Globus pallidus (tissue), 1 donor: ENCODE measurements at places on chromosomes 16 and 17.

GRCh38 chr17:57994436-57994835 lies 6.4 kb upstream of the VEZF1 start:
- no peak for DNase-seq

DNA sequence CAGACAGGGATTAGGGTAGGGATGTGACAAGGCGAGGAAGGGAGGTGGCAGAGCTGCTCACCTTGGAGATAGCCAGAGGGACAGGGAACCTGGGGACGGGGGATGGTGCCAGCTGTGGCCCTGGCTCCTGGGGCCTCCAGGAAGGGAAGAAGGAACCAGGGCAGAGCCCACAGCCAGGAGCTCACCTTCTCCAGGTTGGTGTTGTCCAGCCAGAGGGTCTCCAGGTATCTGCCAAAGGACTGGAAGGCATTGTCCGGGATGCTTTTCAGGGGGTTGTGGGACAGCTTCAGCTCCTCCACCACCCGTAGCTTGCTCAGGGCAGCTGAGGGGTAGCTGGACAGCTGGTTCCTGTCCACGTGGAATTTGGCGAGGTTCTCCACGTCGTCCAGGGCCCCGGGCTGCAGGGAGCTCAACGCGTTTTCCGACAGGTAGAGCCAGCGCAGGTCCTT lies 801 bp downstream of the CHAD start:
- DNase-seq, result no peak

- no peak for DNase-seq
Measured at GRCh38 chr17:73895157-73895556, 250.9 kb upstream of the SDK2 start.

DNA sequence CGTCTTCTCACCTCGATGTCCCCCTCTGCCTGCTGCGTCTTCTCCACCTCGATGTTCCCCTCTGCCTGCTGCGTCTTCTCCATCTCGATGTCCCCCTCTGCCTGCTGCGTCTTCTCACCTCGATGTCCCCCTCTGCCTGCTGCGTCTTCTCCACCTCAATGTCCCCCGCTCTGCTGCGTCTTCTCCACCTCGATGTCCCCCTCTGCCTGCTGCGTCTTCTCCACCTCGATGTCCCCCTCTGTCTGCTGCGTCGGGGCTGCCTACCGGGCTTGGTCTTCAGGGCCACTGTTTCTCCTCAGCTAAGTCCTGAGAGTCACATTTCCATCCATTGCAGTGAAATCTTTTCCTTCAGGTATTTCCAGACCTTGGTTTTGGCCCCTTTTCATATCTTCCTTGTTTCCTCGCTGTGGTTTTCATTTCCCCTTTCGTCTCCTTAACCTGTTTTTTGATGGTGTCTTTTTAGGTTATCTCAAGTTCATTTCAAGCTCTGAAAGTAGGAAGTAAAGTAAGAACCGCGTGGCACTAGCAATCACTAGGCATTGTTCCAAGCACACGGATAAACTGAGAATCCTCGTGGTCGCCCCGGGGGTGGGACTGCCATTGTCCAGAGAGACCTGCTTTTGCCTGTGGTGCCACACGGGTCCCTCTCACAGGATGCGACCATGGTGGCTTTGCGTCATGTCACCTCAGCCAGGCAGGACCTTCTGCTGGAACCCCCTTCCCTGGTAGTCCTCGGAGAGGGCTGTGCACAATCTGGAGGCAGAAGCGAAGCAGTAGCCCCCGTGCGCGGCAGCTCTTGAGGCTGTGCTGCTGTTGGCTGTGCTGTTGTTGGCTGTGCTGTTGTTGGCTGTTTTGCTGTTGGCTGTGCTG lies 9.5 kb upstream of the ZNF750 start:
- DNase-seq, result no peak

DNA sequence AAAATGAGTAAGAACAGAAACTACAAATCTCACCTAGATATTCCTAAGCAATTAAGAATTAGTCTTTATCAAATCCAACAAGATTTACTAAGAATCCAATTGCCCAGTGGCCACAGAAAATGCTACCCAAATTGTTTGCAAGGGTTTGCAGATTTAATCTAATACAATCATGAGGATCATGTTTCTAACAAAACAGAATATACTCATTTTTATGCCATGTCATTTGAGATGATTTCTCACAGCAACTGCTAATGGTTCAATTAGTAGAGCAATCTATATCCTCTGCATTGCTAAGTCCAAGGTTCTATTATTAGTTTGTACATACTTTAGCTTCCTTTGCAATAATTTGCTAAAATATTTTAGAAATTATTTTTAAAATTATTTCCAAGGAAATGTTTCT lies 41.2 kb downstream of the HELZ start:
- DNase-seq, result no peak

DNA sequence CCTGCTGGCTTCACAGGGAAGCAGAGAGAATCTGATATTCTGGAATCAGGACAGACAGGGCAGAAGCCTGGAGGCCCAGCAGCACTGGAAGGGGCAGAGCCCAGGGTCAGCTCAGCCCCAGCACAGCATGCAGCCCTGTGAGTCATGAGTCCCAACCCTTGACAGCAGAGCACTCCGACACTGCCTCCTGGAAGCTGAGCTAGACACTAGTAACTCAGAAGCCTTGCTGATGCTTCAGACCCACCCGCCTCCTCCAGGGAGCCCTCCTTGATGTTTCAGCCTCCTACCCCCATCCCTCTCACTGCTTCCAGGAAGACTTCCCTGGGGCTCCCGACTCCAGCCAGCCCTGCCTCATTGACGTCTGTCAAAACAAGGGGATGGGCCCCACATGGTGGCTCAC lies 6.9 kb downstream of the CAMKK1 start:
- DNase-seq, result no peak

- DNase-seq, result no peak
Measured at GRCh38 chr17:56690441-56691291, 97.2 kb downstream of the NOG start.

DNA sequence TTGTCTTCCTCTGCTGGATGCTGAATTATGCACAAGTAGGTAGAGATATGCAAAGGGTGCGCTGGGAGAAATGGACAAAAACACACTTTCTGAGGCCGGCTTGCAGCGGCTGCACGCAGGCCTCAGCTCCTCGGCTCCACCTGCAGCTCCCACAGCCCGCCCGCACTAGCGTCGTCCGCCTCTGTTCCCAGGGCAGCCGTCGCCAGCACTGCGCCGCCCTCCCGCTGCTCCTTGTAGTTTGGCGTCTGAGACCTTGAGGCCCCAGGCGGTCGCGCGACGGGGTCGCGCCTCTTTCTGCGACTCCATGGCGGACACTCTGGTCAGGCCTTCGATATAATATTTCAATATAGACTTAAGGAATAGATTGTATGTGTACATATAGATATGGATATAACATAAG lies 24.8 kb downstream of the SLFN12 start:
- DNase-seq, result no peak

GRCh38 chr16:3202903-3203539 lies 15.0 kb downstream of the OR1F1 start:
- DNase-seq, result no peak

DNA sequence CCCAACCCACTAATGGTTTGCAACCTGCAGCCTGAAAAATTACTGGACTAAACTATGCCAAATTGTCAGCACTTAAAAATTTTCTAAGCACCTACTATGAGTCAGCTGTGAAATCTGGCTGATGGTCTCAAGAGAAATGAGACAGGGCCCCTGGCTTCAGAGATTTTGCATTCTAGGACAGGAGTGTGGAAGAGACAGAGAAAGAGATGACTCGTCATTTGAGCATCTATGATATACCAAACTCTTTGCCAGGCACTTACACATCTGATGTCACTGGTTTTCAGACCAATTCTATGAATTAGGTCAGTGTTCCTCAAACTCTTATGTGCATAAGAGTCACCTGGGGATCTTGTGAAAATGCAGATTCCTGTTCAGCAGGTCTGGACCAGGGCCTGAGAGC lies 44.4 kb downstream of the CLEC19A start:
- no peak for DNase-seq

DNA sequence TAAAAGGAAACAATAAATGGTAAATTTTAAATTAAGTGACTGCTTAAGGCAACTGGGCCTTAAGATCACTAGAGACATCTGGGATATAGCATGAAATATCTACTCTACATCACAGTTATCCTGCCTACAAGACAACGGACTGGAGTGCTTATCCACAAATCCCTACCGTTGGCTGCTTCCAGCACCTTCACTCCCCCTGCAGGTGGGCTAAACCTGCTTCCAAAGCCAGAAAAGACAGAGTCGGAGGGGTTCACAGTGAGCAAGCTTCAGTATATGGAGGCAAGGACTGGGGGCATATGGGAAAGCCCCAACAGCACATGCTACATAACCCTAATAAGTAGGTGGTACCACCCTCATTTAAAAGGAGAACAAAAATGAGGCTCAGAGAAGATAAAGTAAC lies 45.3 kb downstream of the GRIN2A start:
- no peak for DNase-seq

DNA sequence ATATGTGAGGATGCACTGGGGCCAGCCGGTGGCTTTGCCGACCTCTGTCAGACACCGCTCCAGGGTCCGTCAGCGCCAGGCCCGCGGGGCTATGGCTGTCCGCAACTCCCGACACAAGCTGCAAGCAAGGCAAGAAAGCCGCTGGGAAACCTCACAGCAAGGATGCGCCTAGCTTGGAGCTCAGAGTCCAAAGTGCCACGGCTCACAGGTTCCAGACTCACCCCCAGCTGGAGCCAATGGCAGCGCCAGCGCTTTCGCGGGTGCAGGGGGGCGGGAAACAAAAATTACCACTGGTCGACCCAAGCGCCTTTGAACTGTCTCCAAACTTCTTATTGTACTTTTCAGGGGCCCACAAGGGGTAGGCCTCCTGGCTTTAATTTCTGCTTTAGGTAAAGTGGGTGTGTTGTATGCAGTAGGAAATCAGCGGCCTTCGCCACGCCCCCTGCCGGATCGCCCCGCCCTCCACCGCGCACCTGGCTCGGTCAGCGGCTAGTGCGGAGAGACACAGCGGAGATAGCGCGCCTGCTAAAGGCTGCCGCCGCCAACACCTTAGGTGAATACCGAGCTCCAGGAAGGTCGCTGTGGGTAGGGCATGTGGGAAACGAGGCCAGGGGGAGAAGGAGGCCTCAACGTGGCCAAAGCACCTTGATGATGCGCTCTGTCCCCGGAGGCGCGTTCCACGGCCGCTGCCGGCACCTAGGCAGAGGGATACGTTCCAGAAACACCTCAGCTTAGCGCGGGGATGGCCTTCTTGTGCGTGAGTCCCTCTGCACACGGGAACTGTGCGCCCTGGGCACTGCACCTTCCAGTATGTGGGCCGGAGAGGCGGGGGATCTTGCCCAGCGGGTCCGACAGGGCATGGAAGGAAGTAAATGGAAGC lies 61.0 kb upstream of the RBL2 start:
- DNase-seq, result no peak

- no peak for DNase-seq
Measured at GRCh38 chr17:49327835-49328784, 33.9 kb downstream of the ZNF652 start.

DNA sequence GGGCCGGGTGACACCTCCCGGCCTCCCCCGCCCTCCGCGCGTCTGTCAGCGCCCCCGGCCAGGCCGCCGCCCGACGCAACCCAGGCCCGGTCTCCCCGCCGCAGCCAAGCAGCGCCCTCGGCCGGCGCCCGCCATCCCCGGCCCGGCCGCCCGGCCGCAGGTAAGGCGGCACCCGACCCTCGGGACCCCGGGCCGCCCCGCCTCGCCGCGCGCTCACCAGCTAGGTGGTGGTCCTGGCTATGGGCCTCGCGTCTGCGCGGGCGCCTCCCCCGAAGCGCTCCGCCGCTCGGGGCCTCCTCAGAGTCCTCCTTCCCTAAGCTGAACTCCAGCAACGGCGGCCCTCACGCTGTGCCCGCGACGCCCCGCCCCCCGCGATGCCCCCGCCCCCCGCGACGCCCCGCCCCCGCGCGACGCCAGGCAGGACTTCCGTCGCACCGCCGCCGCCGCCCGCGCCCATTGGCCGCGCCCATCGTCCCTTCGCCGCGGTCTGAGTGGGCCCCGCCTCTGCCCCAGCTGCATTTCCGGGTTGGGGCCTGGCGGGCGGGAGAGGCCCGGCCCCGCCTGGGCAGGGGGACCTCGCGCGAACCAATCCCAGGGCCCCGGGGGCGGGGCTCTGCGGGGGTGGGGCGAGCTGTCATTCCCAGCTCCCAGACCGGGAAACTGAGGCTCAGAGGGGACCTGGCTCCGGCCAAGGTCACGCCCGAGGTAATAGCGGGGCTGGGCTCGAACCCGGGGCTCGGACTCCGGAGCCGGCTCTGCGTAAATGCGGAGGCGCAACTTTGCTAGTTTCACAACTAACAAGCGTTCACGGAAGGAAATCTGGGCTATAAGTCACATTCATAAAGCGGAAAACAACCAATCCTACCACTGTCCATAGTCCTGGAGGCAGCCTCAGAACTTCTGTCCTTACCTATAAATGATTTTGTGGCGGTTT lies 9.0 kb upstream of the KCTD5 start:
- DNase-seq, result peak; percentile 96

DNA sequence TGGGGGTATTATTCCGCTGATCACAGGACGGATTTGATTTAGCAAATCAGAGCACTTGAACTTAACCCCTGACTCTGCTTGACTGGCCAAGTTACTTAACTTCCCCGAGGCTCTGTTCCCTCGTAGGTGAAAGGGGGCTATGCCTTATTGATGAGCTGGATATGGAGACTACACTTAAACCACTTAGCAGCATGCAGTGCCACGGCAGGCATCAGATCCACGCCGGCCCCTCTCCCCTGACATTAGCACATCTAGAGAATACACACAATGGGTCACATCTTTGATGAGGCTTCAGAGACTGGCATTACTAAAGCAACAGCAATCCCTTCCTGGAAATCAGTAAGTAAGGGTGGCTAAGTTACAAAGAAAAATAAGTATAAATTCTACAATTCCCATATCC lies 71.0 kb downstream of the ABCC12 start:
- no peak for DNase-seq

DNA sequence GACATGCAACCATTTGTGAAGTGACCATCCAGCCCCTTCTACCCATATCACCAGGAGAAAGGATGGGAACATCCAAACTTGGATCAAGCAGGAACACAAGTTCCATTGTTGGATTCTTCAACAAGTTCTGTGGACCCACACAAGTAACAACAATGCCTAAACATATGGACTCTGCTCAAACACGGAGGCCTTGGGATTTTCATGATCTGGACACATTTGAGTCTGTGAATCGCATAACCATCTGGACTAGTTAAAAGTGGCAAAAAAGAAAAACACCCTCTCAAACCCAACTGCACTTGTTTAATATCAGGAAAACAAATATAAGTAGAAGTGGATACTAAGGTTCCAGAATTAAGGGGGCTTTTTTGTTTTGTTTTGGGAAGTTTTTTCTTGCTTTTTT lies 70.8 kb downstream of the TOX3 start:
- DNase-seq, result no peak

- peak; percentile 54 for DNase-seq
Measured at GRCh38 chr16:78505544-78506366, 406.3 kb downstream of the WWOX start.
